ENCODE measurements at places on chromosomes 6 and 20. TPM values are rescaled to one million over a fixed set of nuclear protein-coding genes. Genes with fewer than 3 reads are reported as not detected.

GRCh38 chr6:169972736-169973135 is 221.3 kb downstream of the ERMARD start:
- peak; percentile 55 for DNase-seq

- DNase-seq: no peak
Measured at GRCh38 chr6:156111913-156112312, 656.3 kb upstream of the NOX3 start.

- no peak for DNase-seq
Measured at GRCh38 chr6:34656378-34657036, 40.1 kb downstream of the ILRUN start.

GRCh38 chr20:25090492-25091429 is 8.8 kb upstream of the VSX1 start:
- no peak for DNase-seq

DNA sequence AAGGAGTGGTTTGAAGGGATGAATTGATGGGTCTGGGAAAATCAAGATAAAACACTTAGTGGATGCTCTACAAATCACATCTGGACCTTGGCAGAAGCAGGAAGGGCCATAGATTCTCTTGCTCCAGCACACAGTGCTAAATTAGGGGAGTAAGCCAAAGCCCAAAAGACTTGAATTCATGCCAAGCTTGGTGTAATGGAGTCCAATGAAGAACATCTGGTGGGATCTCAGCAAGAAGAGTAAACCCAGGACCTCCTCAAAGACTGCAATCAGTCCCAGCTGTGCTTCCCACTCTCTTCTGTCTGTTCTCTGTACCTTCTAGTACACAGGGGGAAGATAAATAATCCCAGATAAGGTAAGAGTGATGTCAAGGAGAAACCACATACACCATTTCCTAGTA is 683.4 kb downstream of the RNF144B start:
- DNase-seq: no peak

Gene SEL1L2
- total RNA-seq: not detected

- no peak for DNase-seq
Measured at GRCh38 chr20:1264727-1265126, 1.4 kb upstream of the SNPH start.

GRCh38 chr20:4937407-4938319 is 63.6 kb downstream of the SLC23A2 start:
- no peak for DNase-seq

Gene MOG
- not detected for total RNA-seq

Gene NT5E
- 11.6 TPM for total RNA-seq

DNA sequence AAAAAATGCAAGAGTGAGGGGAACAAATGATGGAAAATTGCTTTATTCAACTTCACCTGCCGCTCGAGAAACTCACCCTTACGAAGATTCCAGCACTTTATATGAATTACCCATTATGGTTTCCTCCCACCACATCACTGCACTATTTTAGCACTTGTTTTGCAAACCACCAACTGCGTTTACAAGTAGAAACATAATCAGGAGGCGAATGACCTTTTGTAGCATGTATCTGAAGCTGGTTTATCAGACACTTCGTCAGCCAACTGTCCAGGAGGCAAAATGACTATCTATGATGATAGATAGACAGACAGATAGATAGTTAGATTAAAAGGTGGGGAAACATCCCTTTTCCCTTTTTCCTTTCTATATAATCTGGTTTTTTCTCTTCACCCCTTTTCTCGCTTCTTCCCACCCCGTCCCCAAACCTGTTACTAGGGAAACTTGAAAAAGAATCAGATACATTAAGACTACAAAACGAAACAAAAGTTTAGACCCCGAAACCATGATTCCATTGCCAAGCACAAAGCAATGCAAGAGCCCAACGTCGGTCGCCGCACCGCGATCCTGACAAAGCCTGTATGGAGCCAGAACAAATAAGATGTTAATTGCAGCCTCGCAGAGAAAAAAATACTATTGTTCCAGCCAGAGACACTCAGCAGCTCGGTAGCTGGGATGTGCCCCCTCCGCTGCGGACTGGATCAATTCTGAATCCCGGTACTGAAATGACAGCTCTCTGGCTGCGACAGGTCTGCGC is 933 bp upstream of the ADGRB3 start:
- no peak for DNase-seq

- no peak for DNase-seq
Measured at GRCh38 chr6:26031151-26031594, 56.1 kb upstream of the HFE start.

- no peak for DNase-seq
Measured at GRCh38 chr6:137193256-137194070, 20.0 kb upstream of the IL22RA2 start.

- DNase-seq: no peak
Measured at GRCh38 chr6:124066946-124067552, 263.4 kb downstream of the NKAIN2 start.

DNA sequence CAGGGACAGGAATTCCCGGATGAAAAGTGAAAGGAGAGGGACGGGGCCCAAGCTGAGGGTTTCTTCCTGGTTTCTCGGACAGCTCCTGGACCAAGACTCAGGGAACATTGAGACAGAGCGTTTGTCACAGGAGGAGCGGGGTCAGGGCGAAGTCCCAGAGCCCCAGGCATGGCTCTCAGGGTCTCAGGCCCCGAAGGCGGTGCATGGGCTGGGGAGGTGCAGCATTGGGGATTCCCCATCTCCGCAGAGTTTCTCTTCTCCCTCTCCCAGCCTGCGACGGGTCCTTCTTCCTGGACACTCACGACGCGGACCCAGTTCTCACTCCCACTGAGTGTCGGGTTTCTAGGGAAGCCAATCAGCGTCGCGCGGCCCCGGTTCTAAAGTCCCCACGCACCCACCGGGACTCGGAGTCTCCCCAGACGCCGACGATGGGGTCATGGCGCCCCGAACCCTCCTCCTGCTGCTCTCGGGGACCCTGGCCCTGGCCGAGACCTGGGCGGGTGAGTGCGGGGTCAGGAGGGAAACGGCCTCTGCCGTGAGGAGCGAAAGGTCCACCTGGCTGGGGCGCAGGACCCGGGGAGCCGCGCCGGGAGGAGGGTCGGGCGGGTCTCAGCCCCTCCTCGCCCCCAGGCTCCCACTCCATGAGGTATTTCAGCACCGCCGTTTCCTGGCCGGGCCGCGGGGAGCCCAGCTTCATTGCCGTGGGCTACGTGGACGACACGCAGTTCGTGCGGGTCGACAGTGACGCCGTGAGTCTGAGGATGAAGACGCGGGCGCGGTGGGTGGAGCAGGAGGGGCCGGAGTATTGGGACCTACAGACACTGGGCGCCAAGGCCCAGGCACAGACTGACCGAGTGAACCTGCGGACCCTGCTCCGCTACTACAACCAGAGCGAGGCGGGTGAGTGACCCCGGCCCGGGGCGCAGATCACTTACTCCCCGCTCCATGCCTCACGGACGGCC is 54.6 kb upstream of the POLR1H start:
- no peak for DNase-seq

Gene OR12D3
- total RNA-seq: not detected

- DNase-seq: no peak
Measured at GRCh38 chr6:108565091-108565766, 4.5 kb downstream of the FOXO3 start.

Gene BNIP5
- 2.1 TPM for total RNA-seq

DNA sequence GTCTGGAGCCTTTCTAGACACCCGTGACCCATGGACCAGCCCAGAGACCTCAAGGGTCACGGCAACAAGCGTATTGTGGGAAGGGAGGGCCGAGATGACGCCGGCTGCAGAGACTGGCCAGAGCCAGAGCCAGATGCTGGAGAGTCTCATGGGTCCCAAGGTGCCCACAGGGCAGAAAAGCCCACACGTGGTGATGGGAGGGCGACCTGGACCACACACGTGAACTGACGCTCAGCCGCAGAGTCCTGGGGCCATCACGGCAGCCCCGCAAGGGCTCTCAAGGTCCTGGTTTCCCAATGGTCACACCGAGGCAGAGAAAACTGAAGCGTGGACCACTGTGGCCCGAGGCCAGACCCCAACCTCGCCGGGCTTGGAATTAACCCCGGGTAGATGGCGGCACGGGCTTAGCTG is 92.6 kb downstream of the YTHDF1 start:
- peak; percentile 59 for DNase-seq

GRCh38 chr6:4603291-4603690 is 172.9 kb upstream of the CDYL start:
- DNase-seq: no peak

DNA sequence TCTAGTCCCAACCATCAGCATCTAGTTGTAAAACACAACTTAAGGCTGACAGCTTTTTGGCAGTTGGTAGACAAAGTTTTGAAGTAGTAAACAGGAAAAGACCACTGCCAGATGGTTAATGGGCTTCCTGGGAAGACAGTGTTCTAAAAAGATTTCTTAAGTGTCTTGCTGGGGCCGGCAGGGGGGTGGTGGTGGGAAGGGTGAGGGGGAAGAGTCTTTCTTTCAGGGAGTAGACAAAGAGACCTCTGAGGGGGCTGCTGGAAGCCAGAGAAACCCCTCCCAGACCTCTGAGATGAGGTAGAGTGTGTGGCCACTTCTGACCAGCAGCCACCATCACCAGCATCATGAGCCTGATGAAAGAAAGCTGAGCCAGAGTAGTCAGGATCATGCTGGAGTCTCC is 784.9 kb downstream of the TENT5A start:
- DNase-seq: no peak

DNA sequence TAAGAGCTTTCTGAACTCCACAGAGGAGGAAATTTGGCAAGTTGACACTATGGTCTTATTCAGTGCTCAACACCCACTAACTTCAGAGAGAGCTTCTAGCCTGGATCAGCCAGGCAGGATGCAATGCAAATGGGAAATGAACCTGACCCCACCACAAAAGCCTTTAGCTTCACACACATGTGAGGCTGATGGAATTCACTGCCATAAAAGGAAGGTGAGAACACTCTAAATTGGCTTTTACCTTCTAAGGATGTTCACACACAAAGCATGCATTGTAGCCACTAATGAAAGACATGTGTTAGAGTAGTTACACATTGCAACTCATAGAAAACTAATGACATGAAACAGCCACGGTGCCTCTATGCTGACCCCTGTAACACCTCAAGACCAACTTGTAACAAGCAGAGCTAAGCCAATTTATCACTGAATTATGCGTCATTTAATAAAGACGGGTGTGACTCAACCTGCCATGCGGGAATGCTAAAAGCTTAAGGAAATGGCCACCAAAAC is 262.1 kb downstream of the HACE1 start:
- no peak for DNase-seq

DNA sequence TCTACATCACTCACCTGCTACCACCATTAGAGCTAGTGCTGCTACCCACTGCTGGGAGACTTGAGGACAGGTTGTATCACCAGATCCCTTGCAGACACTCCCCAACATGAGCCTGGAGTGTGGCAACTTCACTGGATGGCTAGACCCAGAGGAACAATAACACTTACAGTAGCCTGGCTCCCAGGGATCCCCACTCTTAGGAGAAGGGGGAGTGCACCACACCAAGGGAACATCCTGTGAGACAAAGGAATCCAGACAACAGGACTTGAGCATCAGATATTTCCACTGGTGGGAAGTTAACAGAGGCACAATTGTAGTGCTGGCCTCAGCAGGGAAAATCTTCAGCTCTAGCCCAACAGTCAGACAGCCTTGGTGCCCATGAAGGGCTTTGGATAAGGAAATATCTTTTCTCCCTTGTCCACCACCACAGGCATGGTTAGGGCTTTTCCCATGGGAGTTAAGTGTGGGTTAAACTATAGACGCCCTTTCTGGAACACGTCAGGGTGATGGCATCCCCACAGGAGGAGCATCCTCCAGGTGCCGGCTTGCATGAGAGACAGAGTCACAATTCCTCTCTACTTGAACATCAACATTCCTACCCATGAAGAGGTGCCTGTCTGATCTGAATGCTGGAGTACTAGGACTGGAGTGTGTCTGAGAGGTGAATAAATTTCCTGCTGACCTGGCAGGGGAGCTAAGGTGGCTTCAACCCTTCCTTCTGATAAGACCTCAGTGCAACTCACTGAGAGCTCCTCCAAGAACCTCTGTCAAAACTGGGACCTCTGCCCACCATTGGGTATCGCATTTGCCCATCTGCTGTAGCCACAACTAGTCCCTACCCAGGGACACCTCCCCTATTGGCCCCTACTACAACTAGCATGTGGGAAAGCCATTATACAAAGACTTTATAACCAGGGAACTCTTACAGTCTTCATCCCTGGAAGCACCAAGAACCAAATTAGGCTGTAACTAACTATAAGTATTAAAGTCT is 55.4 kb upstream of the SIRPG start:
- no peak for DNase-seq

DNA sequence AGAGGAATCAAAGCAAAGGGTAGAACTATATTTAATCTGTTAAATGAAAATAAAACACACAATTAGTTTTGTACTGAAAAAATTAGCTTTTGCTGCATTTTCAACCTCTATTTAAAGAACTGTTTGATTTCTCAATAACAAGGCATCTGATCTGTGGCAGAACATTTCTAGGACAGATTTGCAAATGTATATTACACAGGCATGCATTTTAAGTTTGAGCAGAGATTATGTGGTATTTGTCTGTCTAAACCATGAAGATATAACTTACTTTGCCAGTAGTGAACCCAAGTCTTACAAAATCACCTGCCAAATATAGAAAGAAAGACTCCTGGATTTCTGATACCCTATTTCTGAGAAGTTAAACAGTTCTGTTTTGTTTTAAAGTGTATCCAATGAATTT is 71.9 kb downstream of the TFAP2B start:
- no peak for DNase-seq

Gene MCHR2
- not detected for total RNA-seq

- no peak for DNase-seq
Measured at GRCh38 chr6:74785236-74785635, 420.6 kb downstream of the COL12A1 start.

Gene ELOVL2
- 3.8 TPM for total RNA-seq

Gene COL9A1
- 0.31 TPM for total RNA-seq
